ENCODE measurements at places on chromosomes 3 and 15.
A peak's percentile ranks its signal among the peaks of the same experiment; 100 is the strongest.

DNA sequence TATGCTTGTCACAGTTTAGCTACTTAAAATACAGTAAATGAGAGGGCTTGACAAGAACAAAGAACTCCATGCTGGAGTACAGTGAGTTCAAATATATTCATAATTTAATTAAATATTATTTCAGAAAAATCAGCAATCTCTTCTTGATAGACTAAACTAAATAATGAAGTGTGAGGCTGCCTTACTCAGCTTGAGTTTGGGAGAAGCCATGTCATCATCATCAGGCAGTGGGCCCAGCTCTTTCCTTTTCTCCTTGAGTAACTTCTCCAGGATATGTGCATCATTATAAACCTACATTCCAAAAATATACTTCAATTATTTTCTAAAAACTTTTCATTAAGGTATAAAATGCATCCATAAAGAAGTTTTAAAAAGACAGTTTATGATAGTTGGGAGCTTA is 70.5 kb downstream of the PBRM1 start:
- no peak for DNase-seq

GRCh38 chr3:194518652-194519051 is 31.9 kb upstream of the ATP13A3 start:
- no peak for DNase-seq

DNA sequence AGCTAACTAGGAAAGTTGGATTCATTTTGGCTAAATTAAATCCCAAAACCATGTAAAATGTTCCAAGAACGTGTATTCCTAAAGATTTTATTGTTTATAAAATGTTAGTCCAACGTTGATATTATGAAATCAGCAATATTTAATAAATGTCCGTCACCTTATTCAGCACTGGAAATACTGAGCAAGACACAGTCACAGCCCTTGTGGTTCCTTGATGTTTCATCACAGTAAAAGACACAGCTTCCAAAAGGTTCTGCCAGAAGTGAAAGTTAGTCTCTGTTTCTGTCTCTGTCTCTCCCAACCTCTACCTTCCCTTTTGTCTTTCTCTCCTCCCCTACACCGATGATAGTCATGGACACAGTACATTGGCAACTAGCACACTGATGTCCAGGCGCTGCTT is 82.2 kb upstream of the BOC start:
- DNase-seq = no peak

GRCh38 chr3:117510396-117510795 is 800.8 kb downstream of the TUSC7 start:
- DNase-seq = no peak

GRCh38 chr3:149625795-149626194 is 32.0 kb downstream of the WWTR1 start:
- no peak for DNase-seq

DNA sequence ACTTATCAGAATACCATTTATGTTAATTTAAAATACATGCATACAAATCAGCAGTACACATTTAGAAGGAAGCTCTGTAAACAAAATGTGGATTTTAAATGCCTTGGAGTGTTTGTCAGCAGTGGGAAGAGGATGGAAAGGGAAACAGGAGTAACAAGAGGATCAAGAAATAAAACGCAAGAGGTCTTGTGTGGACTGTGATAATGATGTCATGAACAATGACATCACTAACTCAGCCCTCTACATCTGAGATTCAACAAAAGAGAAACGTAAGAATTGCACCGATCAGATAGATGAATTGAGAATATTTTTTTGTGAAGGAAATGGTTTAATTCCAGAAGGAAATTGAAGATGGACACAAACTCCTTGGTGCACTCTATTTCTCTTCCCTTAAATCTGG is 44.0 kb upstream of the CNOT10 start:
- DNase-seq = no peak

DNA sequence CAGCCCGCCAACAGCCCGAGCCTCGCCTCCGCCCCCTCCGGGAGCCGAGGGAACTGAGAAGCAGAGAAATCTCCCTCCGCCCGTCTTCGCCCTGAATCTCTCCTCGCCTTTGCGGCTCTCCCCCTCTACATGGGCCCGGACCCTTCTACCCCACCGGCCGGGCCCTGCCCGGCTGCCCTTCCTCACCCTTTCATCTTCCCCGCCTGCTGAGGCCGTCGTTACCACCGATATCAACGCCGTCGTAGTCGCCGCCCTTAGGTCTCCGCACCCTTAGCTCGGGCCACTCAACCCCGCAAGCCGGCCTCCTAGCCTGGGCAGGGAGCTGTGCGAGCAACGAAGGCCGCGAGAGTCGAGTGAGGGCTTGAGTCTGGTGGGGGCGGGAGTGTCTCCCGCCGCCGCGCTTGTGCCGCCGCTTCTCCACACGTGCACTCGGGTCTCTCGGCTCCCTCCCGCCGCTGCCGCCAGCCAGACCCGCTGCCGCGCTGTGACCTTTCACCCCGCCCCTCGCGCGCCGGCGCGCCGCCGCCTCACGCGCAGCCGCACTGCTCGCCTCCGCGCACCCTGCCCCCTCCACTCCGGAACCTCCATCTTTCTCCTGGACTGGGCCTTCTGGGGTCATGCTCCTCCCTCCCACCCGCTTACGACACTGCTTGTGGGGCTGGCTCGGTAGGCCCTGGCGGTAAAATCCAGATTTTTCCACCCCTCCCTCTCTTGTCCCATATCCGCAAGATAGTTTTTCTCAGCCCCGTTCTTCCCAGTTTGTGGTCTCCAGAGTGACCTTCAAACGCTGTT is at the start of gene NAA50:
Gene NAA50 (minus strand): TSS at position 494 of the 792 bp plus-strand sequence. CDS start 300 bp downstream, at position 194.
- peak; percentile 85 for DNase-seq

GRCh38 chr3:38247366-38248035 is 18.1 kb upstream of the SLC22A13 start:
- no peak for DNase-seq

GRCh38 chr15:95693917-95694316 is 636.6 kb upstream of the NR2F2 start:
- DNase-seq = no peak

- DNase-seq = no peak
Measured at GRCh38 chr3:113002679-113003078, 11.9 kb downstream of the GTPBP8 start.

DNA sequence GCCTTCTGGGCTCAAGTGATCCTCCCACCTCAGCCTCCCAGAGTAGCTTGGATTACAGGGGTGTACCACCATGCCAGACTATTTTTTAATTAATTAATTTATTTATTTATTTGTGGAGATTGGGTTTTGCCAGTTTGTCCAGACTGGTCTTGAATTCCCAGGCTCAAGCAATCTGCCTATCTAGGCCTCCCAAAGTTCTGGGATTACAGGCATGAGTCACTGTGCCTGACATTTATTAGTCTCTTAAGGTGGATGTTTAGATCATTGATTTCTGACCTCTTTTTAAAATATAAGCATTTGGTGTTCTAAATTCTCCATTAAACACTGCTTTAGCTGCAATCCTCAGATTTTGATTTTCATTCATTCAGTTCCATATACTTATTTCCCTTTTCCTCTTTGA is 15.6 kb downstream of the FBXW12 start:
- DNase-seq = no peak

DNA sequence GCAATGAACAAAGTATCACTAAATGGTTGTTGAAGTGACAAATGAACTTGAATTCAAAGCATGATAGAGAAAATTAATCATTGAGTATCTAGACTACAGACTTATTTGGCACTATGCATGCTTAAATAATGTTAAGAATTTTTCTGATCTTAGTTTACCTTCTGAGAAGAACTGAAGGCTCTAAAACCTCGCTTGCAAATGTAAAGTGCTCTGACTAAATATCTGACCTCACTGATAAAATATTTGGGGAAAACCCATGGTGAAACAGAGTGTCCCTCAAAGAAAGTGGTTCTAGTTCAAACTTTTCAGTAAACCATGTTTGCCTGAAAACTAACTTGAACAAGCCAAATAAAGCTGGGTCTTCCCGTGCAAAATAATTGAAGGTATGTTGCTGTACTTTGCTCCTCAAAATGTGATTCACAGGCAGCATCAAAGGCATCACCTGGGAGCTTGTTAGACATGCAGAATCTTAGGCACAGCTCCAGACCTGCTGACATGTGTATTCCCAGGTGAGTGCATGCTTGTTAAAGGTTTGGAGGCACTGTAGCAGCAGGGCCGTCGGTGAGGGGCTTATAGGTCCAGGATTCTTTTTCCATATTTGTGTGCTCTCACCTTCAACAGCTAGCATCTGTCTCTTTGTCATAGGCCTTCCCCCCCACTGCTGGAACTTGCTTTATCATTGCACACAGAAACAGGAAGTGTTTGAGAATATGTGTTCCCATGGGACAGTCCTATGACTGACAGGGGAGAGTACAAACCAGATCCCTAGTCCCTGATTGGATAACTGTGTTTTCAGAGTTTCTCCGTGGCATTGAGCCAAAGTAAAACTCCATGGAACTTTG is 524.2 kb upstream of the LMCD1 start:
- DNase-seq = no peak

DNA sequence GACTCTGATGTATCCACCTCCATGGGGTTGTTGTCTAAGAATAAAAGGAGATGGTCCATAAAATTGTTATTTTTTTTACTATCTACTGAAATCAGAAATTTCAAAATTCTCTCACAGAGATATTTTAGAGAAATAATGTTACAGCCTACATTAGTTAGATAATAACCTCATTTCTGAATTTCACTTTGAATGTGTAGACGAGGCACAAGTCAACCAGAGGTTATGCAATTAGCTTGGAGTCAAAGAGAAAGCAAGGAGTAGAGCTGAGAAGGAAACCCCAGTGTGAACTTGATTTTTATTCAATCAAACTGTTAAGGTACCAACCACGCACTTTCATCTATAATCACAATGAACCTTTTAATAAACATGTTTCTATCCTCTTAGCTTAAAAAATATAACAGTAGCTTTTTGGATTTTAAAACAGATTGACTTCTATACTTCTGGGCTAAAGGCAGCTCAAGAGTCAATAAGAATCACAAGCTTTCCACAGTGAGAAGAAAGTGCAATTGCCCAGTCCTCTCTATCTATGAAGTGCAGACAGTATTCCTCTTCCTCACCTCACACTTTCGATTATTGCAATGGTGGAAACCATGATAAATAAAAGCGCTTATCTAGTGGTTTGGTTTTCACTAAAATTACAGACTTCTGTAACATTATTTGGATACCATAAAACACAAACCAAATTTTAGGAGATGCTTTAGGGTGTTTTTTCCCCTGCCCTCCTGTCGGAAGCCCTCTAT is 403.2 kb downstream of the ZBTB20 start:
- no peak for DNase-seq

- no peak for DNase-seq
Measured at GRCh38 chr3:154316974-154317767, 7.1 kb downstream of the DHX36 start.

DNA sequence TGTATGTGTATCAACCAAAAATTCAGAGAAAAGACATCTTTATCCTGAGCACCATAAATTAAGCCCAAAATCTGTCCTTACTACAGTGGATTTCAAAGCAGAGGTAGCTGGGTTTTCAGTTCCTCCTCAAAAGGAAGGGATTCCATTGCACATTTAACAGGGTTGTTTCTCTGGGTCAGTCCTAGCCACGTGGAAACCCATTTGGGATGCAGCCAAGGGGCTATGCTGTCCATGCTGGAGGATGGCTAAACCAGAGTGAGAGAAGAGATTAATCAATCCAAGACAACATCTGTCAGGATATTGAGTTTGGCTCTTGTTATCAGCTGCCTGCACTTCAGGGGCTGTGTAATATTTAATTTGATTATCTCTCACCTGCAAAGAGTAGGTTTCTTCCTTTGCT is 28.1 kb downstream of the LSAMP start:
- DNase-seq = no peak

- DNase-seq = no peak
Measured at GRCh38 chr3:12180631-12181030, 21.9 kb upstream of the TIMP4 start.

DNA sequence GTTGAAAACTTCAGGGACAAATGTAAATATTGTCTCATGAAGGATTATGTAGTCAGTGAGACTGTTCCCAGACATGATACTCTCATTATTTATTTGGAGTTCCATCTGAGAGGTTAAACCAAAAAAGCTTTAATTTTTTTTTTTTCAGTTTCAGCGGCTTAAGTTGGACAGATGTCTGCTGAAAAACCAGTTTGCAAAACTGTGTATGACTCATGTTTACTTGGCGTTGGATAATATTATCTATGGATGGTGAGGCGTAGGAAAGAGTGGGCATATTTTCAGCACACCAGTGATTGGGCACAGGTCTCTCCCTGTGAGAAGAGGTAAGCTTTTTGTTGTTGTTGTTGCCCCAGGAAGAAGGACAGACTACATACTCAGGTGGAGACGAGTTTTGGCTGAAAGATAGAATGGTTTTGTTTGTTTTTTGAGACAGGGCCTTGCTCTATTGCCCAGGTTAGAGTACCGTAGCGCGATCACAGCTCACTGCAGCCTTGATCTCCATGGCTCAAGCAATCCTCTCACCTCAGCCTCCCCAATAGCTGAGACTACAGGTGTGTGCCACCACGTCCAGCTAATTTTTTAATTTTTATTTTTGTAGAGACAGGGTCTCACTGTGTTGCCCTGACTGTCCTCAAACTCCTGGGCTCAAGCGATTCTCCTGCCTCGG is 16.4 kb upstream of the ANXA2 start:
- DNase-seq = peak; percentile 45

GRCh38 chr3:38620236-38620635 is 29.3 kb downstream of the SCN5A start:
- no peak for DNase-seq

DNA sequence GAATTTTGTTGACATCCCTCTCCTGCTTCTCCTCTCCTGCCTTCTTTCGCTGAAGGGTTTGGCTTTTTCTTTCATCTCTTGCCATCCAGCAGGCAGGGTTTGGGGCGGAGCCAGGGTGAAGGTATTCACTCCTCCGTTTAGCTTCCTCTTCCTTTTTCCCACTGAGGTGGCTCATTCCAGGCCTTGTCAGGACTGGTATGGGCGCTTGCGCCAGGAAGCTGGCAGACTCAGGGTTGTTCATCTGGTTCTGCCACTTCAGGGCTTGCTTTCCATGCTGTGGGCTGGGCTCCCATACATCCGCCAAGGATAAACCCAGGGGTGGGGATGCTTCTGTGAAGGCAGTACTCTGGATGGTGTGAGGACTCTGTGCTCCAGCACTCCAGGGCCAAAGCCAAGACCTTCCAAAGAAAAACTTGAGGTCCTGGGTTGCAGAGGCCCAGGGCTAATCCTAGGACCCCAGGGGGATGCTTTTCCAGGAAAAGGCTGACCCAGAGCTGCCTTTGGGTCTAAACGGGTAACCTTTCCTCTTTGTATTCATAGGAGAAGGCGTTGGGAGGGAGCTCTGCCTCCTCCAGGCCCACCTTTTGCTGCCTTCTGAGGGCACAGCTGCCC is 7.7 kb upstream of the AMOTL2 start:
- DNase-seq = no peak

- DNase-seq = no peak
Measured at GRCh38 chr3:106421909-106422308, 553.1 kb upstream of the CBLB start.

GRCh38 chr3:42906848-42907183 is 874 bp downstream of the ZNF662 start:
- no peak for DNase-seq

- no peak for DNase-seq
Measured at GRCh38 chr3:52280050-52280461, 1.6 kb upstream of the WDR82 start.

- no peak for DNase-seq
Measured at GRCh38 chr3:7437231-7437630, 576.3 kb downstream of the GRM7 start.

Measured in NCI-H1694 (cell line).